ENCODE measurements at places on chromosomes 12 and 14.
A peak's percentile ranks its signal among the peaks of the same experiment; 100 is the strongest.

- no peak for DNase-seq
These were observed 736.4 kb upstream of the LRFN5 start for GRCh38 chr14:40870252-40870651.

GRCh38 chr14:24080888-24081738 is 9.8 kb downstream of the CPNE6 start:
- peak; percentile 73 for DNase-seq

GRCh38 chr12:1324910-1325309 is 269.5 kb downstream of the FBXL14 start:
- no peak for DNase-seq

DNA sequence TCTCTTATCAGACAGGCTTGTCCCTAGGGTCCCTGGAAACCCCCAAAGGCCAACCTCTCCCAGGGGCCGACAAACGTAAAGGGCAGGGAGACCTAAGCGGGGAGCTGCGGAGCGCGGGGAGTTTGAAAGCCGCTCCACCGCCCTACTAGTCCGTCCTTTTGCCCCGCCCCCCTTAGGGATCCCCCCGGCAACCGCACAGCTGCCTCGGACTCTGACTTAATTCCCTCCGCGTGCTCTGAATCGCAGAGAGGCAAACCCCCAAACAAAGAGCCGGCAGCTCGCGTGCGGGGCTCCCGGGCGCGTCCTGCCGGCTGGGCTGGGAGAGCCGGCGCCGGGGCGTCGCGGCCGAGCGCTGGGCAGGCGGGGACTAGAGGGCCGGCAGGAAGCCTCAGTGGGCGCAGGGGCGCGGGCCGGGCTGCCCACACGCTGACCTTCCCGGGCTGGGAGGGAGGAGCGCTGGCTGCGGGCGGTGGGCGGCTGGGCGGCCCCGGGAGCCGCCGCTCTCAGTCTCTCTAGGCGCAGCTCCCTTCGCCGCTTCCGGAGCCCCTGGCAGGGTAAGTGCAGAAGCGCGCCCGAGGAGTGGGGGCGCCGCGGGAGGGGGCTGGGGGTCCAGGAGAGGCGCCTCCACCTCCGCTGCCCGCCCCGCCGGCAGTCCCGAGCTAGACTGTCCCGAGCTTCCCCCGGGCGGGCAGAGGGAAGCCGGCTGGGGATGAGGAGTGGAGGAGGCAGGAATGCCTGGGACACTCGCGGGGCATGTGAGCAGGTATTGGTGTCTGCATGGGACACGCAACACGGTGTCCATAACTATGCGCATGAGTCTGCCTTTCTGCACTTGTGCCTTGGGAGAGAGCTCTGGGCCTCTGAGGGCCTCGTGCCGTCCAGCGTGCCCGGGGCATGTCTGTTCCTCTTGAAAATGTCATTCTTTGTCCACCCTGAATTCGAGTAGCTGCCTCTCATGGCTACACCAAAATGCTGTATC is at the start of gene TSPAN11:
Gene TSPAN11, plus strand, starts transcription at position 506 of the 979 bp plus-strand sequence. CDS start 27,244 bp downstream, outside the sequence.
- peak; percentile 30 for DNase-seq

GRCh38 chr12:49872381-49872780 is 29.5 kb upstream of the BCDIN3D start:
- DNase-seq: no peak

DNA sequence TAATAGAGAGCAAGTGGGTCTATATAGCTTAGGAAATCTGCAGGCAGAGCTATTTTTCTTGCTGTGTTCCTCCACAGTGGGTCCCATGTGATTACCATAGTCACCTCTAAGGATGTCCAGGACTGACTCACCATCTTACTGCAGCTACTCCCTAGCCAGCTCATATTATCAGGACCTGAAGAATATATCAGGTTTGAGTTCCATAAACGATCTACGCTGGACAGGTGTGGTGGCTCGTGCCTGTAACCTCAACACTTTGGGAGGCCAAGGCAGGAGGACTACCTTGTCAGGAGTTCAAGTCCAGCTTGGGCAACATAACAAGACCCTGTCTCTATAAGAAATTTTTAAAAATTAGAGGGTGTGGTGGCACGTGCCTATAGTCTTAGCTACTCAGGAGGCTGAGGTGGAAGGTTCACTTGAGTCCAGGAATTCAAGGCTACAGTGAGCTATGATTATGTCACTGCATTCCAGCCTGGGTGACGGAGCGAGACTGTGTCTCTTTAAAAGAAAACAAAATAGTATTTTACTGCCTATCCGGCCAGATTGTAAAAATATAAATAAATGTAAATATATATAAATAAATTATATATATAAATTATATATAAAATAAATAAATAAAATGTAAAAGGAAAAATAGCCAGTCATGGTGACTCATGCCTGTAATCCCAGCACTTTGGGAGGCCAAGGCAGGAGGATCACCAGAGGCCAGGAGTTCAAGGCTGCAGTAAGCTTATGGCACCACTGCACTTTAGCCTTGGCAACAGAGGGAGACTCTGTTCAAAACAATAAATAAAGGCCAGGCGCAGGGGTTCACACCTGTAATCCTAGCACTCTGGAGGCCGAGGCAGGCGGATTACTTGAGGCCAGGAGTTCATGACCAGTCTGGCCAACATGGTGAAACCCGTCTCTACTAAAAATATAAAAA is 6.9 kb upstream of the SPRYD4 start:
- DNase-seq: no peak

DNA sequence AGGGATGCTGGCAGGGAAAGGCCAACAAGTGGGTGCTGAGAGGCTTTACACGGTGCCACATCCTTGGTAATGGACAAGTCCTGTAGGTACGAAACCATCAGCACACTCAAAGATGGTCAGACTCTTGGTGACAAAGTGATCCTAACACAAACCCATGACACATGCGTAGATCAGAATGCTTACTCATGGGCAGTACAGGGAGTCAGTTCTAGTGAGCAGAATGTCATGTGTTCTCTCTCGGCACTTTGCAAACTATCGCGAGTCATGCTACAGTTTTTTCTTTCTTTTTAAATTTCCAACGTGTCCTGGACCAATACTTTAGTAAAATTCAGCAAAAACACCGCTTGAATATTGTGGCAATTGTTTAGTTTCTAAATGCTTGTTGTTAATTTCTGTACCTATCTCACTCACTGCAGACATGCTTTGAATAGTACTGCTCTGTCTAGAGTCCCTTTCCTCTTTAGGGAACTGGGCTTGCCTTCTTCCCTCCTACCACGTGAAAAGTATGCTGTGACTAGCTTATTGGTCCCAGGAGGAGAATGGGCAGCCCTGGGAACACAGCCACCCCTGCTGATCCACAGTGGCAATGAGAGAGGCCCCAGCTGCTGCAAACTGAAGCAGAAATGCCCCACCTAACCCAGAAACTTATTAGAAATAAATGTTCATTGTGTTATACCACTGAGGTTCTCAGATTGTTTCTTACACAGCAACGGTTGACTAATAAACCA is 62.4 kb downstream of the UBR7 start:
- no peak for DNase-seq

GRCh38 chr12:26537126-26537525 is 295.9 kb downstream of the ITPR2 start:
- no peak for DNase-seq

DNA sequence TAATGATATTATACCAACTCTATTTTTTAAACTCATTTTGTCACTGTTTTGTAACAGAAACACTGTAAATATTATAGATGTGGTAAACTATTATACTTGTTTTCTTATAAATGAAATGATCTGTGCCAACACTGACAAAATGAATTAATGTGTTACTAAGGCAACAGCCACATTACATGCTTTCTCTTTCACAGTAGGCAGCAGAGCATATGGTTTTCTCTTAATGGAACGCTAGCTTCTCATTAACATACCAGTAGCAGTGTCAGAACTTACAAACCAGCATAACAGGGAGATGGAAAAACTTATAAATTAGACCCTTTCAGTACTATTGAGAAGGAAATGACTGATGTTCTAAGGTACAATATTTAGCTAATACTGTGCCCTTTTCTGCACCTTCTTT is 398.8 kb downstream of the PRKD1 start:
- DNase-seq: no peak

DNA sequence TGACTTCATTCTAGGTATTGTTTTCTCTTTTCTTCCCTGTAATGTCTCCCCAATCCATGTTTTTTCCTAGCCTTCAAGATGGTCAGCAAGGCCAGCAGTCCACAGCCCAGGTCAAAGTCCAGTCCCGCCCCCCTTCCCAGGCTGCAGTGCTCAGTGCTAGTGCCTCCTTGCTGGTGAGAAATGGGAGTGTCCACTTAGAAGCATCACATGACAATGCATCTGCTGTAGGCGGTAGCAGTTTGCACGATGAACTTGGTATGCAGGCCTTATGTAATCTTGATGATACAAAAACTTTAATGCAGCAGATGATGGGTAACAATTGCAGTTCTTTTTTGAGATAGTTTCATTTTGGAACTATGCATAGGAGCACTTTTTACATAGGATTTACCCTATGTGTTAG is 88.4 kb downstream of the PCNX1 start:
- DNase-seq: no peak

DNA sequence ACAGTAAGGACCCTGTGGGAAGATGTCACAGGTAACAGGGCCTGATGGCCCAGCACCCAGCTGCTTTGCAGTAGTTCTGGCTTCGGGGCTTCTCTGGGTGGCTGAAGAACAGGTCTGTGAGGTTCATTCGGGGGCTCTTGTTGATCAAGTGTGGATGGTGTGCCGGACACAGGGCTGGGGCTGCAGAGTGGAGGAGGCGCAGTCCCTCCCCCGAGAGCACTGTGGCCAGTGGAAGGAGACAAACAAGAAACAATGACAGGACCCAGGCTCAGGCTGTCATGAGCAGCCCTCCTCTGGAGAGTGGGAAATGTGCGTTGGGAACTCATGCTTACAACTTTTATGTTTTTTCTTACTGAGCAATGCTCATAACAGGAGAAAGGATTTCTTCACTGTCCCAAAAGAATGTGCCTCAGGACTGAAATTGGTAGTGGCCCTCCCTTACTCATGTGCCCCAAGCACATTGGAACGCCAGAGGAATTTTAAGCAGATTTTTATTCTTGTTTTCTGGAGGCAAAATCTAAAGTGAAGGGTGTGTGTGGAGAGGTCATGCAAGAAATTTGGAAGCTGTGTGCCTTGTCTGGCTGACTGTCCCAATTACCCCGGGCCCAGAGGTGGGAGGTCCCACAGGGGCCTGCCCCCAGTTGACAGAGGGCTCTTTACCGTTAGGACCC is 233.8 kb downstream of the CACNA1C start:
- DNase-seq: no peak

GRCh38 chr14:105422695-105423487 is 3.3 kb downstream of the MTA1 start:
- DNase-seq: no peak

DNA sequence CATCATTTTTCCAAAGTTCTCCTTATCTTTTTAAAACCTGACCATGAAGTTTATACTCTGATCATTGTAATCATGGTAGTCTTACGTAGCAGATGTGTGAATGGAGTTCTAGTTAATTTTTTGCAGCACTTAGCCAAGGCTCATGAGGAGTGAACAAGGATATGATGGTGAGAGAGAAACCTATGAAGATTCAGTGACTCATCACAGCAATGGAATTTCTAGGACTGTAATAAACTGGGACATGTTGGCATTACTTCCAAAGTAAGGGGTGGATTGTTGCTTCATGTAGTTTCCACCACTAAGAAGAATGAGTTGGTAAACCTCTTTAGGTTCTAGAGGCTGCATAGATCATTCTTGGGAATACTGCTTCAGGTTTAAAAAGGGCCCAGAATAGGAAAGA is 102.7 kb downstream of the LRRIQ1 start:
- DNase-seq: no peak

- no peak for DNase-seq
These were observed 22.8 kb upstream of the TMTC2 start for GRCh38 chr12:82663893-82664292.

GRCh38 chr14:62711351-62712023 is 333.8 kb downstream of the KCNH5 start:
- DNase-seq: no peak

- no peak for DNase-seq
These were observed 132.4 kb upstream of the NEDD1 start for GRCh38 chr12:96774496-96775256.

GRCh38 chr12:112900298-112901145 is 6.2 kb upstream of the OAS1 start:
- peak; percentile 41 for DNase-seq

DNA sequence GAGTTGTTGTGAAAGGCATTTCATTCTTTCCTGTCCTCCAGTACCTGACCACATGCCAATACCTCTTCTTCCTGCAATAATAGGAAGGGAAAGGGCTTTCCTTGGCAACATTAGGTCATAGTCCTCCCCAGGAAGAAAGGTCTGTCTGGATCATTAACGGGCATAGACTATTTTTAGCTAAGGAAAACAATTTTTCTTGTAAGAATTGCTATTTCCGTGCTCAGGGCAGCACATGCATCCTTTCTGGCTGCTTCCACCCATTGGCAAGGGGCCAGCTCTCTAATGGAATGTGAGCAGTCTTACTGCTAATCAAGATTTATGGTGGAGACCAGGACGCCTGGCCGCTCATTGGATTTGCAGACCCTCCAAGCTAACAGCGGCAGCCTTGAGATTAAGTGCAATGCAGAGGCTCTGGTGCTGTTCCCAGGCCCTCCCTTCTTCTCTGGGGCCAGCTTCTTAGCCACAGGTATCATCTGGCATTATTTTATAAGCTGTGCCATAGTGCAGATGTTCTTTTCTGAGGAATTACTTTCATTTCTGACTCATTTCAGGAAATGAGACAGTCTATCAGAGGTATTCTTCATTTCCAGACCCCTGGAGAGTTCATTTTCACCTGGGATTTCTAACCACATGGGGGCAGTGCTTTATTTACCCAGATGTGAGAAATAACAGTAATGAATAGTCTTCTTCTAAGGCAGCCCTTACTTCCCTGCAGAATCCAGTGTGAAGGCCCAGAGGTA is 52.9 kb downstream of the ANO6 start:
- DNase-seq: no peak
